ENCODE measurements at places on chromosomes 12 and 14.

GRCh38 chr12:574475-575128, 88.6 kb downstream of the NINJ2 start:
- no peak for DNase-seq

DNA sequence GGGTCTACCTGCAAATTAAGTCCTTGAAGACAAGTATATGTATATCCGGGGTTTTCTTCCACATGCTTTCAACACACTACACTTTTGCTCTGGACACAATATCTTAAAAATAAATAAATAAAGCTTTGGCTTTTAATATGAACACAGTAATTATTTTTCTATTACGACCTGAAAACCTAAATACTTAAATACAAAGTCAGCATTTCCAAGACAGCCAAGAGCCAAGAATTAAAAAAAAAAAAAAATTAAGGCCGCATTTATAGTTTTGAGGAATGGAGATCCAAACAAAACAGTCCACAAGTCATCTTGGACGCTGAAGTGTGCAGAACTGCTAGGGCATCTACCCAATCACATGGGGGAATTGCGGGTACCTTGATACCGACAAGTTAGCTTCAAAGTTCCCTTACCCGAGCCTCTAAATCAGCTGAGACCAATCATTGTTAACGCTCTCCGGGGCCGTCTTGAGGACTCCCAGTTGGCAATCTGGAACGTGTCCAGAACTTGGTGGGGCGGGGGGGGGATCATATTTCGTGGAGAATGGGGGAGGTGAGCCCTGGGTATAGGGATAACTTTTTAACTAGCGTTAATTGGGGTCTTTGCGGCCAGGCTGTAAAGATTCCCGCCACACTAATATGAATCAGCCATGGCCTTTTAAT, 731 bp upstream of the PCNX4 start:
- DNase-seq = no peak

DNA sequence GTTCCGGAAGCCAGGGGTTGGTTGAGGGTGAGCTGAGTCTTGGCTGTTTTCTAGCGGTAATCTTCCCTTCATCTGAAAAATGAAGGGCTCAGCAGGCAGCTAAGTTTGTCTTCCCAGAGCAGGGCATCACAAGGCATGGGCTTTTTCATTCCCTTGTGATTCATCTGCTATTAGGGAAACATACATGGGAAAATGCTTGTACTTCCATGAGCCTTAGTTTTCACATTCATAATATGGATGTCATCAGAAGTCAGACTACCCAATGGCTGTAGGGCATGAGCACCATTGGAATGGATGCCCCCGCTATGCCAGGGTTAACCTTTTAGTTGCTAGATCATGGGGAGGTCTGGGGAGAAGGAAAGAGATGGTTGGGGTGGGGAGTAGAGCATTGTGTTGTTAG, 18.7 kb downstream of the HELB start:
- DNase-seq = no peak

DNA sequence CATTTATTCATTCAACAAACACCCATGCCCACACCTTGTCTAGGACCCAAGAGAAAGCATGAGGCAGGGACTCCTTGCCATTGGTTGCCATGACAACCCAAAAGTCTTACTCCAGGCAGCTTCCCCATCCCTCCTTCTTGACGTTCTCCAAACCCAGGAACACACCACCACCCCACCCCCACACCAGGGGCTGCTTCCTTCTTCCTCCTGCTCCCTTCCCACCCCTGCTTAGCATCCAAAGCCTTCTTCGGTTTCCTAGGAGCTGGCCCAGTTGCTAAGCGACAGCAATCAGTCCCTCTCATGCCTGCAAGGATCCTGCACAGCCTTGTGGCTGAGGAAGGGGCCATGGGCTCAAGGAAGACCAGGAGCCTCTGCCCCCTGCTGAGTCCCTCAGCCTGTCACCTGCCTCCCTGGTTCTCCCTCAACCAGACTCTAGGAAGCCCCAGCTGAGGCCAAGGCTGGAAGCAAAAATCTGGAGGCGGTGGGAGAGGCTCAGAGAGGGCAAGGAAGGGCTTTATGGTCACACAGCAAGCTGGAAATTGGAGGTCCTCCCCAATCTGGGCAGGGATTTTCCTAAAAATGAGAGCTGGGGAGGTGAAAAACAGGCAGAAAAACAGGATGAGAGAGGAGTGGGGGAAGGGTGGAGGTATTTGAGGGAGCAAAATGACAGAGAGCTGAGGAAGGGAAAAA, 15.4 kb downstream of the RASAL1 start:
- DNase-seq = no peak

DNA sequence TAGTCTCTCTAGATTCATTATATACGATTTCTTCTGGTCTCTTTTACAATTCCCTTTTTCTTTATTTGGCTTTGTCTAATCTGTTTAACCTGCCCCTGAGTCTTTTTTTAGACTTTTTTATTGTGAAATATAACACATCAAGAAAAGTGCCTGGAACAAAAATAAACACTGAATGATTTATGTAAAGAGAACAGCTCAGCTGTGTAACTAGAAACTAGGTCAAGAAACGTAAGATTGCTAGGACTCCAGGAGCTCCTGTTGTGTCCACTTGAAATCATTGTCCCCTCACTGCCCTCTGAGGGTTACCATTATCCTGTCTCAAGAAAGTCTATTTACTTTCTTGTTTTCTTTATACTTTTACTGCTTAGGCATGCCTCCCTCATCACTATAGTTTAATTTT, 23.1 kb downstream of the EXD2 start:
- no peak for DNase-seq

- no peak for DNase-seq
These were observed 724 bp downstream of the BLOC1S1 start for GRCh38 chr12:55716582-55716957.

GRCh38 chr12:111826316-111826715, 15.7 kb upstream of the MAPKAPK5 start:
- no peak for DNase-seq

GRCh38 chr14:38469156-38469555, 213.3 kb upstream of the CLEC14A start:
- DNase-seq = no peak

DNA sequence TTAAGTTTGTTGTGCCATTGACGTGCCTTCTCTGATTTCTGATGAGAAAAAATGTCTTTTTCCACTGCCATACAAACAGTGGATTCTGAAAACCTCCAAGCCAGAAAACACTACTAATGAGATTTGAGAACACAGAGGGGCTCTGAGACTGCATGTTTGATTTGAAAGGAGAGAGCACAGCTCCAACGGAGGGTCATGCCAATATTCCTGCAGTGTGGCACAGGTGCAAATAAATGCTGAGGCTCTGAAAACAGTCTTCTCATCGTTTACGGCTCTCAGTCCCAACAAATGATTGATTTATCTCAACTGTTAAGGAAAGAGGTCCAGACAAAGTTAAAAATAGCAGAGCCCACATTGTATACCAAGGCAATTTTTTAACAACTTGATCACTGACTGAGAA, 128.7 kb downstream of the KCNH5 start:
- DNase-seq = no peak

DNA sequence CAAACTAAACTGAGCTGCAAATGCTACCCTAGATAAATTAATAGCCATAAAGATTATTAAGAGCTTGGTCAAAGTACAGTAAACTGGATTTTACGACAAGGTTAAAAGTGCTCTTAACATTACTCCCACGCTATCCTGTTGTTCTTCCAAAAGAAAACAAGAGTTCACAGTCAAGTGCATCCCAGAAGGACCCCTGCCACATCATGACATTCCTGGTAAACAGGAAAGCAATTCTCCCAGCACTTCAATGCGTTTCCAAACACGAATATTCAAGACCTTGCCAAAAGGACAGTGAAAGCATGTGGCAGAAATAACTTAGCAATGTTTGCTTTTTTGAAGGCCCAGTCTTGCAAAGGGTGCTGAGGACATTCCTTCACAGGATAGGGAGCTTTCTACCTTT, 11.2 kb downstream of the SPRING1 start:
- no peak for DNase-seq

DNA sequence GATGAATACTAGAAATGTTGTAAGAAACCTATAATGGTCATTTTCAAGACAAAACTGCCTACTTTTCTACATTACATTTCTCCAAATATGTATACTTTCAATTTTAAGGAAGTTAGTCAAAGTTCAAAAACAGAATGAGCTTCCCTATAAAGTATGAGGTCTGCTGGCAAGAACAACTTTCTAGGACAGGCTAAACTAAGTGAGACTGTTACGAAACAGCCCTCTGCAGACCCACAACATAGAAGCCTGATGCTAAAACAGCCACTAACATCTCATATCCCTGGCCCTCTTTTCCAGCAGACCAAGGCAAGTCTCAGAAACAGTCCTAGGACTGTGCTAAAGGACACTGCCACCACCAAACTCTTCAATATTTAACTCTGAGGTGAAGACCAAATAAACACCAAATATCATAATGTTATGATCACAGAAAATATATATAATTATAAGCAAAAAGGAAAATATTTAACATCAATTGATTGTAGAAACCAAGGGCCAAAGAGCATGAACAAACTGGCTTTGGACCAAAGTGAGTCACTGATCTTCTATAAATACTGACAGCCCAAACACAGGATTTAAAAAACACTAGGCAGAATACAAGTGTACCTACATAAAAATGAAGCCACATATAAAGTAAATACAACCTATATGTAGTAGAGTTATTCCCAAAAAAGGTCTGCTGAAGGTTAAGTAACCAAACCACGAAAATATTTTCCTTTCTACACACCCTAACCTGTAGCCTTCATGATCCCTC, 27.7 kb downstream of the PPP4R3A start:
- DNase-seq = no peak

- no peak for DNase-seq
These were observed 593 bp downstream of the UNC119B start for GRCh38 chr12:120710805-120711296.

GRCh38 chr12:95126736-95127135, 53.3 kb upstream of the NR2C1 start:
- no peak for DNase-seq

DNA sequence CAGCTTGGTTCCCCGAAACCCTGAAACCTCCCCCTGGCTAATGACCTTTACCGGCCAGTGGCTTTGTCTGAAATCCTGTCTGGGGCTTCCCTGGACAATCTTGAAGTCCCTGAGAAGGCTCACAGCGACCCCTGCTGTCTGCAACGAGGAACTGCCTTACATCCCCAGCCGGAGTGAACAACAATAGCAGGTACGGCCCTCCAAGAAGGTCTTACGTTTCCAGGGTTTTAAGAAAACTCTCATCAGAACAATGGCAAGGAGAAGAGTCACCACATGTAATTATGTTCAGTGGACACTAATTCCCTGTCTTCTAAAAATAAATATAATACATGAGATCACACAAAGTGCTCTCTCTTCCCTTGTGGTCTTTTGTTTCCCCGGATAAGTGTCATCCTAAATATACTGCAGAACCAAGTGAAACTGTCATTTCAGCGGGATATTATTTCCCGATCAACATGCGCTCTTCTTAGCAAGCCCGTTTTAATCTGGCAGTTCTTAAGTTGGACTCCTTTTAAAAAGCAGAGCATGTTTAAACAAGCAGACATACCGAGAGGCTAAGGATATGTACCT, 53.3 kb downstream of the RBM19 start:
- peak; percentile 30 for DNase-seq

- DNase-seq = no peak
These were observed 39.0 kb downstream of the ITPK1 start for GRCh38 chr14:93076755-93077154.

- peak; percentile 32 for DNase-seq
These were observed 11.2 kb downstream of the MAP4K5 start for GRCh38 chr14:50520947-50521815.

DNA sequence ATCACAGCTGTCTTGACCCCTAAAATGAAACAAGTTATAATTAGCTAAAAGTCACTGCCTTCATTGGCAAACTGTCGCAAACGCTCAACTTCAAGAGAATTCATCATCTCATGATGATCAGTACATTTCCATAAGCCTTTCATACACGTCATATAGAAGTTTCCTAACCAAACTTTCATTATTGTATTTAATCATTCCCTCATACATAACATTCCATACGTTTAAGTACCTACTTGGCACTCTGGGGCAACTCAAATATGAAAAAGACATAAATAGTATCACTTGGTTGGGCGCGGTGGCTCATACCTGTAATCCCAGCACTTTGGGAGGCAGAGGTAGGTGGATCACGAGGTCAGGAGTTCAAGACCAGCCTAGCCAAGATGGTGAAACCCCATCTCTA, 12.4 kb upstream of the PPP2R5E start:
- no peak for DNase-seq

GRCh38 chr12:19276767-19277166, 147.2 kb downstream of the PLEKHA5 start:
- DNase-seq = no peak

- no peak for DNase-seq
These were observed 134.7 kb upstream of the GSC start for GRCh38 chr14:94904636-94905035.

GRCh38 chr14:91063119-91063518, 2.7 kb upstream of the RPS6KA5 start:
- DNase-seq = no peak

All from stimulated activated CD8-positive, alpha-beta memory T cell treated with anti-CD3 and anti-CD28 coated beads, Interleukin-2, amount 100 ng/mL, for 48 hours (primary cell).